SHP77 treated with DMSO at 0.1 percent for 48 hours (cell line): ENCODE measurements at places on chromosomes 5 and 9.
A peak's percentile ranks its signal among the peaks of the same experiment; 100 is the strongest.

GRCh38 chr9:123225374-123225813 lies 43.0 kb downstream of the STRBP start:
- DNase-seq, result no peak

DNA sequence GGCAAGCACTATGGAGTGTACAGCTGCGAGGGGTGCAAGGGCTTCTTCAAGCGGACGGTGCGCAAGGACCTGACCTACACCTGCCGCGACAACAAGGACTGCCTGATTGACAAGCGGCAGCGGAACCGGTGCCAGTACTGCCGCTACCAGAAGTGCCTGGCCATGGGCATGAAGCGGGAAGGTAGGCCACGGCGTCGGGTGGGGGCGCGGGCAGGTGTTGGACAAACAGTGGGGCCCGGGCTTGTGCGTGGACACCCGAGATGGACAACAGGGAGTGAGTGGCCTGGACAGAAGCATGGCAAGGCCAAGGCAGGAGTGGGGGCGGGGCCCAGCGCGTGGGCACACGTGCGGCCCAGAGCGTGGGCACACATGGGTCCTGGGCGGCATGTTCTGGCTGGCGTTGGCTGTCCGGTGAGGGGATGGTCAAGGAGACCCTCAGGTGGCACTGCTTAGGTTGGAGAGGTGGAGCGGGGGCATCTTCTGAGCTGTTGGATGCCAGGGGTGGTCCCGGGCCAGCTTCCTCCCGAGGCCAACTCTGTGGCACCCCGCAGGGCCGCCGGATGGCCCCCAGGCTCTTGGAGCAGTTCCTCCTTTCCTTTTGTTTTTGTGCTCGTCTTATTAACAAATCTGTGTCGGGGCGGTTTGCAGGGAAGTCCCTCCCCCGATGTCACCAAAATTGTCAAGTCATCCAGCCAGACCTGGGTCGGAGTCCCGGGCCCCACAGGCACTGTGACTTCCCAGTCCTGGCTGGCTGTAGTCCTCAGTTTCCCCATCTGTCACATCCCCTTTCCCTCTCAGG lies 82.9 kb downstream of the RXRA start:
- no peak for DNase-seq

- no peak for DNase-seq
Measured at GRCh38 chr5:1480806-1481205, 35.6 kb upstream of the SLC6A3 start.

DNA sequence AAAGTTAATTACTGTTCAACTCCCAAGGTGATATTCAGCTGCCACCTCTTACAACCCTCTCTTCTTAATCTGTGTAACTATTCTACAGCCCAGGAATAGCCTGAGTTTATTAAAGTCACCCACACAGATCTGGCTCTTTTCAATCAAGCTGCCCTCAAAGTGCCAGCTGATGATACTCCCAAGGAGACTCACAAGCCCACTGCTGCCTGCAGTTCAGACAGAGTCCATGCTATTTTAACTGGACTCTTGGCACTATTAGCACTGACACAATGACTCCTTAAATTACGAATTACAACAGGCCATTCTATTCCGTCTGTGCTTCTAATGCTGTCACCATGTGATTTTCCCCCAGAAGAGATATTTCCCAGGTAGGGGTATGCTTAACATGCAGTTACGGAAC lies 26.3 kb downstream of the REEP5 start:
- DNase-seq, result no peak

DNA sequence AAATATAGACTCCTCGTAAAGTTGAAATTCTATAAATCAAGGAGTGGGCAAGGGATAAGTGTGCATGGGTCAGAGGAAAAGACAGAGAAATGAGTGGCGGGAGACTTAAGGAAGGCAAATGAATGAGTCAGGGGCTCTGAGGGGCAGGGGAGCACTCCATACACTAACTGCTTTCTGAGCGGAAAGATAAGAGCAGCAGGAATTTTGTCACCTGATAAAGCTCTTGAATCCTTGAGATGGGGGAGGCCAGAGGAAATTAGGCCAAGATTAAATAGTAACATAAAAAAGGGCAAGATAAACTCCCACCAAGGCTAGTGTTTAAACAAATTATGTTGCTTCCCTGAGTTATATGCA lies 191.0 kb upstream of the S1PR3 start:
- no peak for DNase-seq

DNA sequence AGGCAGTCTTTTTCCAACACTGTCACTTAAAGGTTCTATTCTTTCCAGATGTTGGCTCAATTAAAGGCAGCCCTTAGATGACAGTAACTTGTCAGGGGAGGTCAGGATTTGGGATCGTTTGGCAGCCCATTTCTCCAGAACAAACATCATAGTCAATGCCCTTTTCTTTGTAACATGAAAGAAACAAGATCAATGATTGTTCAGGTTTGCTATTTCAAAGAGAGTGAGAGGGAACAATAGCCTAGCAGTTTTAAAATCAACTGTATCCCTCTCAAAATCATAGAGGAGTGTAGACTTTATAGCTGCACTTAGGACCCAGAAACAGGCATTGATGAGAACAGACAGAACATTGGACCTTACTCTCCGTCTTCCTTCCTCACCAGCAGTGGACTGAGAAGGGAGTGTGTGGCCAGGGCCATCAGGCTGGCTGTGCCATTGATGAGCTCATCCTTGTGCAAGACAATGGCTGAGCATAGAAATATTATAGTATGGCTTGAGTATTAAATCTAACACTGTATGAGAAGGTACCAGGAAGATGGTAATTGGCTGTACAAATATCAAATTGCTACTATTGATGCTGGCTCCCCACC lies 130.0 kb downstream of the PIP5K1B start:
- no peak for DNase-seq

DNA sequence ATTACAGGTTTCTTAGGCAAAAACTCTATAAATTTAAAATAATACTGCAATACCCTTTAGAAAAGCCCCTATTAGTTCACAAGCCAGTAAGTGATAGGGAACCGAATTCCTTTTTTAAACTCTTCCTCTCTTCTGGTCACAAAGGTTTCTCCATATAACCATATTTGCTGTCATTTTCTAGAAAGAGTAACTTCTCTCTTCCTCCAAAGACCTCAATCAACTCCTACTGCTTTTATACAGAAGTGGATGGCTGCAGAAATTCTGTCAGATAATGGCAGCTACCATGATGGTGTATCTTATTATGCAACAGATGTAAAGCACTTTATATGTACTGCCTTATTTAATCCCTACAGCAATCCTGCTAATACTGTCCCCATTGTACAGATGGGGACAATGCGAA lies 6.2 kb downstream of the TUT7 start:
- DNase-seq, result no peak

GRCh38 chr5:39652036-39652435 lies 227.3 kb upstream of the DAB2 start:
- no peak for DNase-seq

DNA sequence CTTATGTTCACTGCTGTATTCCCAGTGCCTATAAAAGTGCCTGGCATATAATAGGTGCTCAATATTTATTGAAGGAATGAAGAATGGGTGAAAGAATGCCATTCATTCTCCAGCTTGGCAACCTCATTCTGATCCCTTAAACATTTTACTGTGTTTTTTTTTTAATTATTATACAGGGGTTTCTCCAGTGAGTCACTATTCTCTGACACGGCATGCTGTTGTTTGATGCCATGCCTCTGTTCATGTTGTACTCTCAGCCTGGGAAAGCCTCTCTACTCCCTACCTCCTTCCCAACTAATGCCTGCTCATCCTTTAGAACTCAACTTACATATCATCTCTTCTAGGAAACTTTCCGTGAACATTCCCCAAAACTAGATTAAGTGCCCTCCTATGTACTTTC lies 70.2 kb upstream of the PHF24 start:
- DNase-seq, result no peak

DNA sequence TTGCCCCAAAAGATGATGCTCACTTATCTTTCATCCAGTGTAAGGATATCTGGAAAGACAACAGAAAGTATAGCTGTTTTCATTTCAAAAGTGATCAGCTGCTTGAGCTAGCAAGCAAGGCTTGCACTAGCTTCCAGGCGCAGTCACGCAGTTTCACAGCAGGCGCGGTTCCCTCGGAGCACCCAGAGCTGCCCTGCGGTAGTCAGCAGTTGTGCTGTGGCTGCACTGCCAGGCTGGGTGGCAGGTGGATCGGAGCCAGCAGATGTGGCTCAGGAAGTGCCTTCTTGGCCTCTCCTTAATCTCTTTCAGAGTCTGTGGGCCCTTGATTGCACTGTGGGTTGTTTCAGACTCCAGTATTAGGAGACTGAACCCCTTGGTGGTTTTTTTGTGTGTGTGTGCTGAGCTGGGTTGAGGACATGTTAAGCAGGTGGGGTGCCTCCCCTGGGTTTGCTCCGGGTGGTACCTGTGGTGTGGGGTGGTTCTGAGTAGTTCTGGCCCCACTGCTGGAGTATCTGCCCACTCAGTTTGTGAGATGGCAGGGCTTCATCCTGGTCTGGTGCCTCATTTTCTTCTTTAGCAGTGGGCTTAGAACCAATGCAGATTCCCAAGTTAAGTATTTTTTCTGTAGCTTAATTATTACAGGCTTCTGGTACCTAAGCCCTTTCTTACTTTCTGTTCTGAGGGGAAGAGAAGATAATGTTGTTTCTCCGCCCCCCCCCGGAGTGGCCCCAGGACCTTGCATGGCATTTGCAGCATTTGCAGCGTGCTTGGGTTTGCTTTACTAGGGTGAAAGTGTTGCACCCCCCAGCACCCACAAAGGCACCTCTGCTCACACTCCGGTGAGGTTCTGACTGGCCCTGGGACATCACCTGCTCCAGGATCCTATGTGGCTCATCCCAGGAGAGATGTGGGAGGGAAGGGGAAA lies 16.4 kb downstream of the TENT4A start:
- DNase-seq, result no peak

DNA sequence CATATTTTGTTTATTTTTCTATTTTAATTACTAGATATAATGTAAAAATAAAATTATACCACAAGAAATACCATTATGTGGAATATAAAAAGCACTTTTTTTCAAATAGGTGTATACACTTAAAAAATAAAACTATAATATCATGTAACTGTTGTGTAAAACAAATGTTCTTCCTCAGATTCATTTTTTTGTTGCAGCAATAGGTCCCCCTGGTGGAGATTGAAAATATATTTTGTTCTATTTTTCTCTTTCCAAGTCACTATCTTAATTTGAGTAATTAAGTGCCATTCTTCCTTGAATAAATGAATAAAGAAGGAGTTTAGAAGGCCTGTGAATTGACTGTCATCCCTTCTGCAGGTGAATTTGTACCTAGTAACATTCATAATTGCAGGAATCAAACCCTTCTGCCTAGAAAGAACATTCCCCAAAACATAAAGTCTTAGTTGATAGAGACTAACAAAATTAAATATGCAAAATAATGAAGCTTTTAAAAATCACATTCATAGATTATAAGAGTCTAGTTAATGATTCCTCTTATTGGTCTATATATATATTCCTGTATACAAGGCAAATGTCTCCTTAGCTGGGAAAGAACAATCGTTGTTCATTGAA lies 23.4 kb downstream of the CETN3 start:
- no peak for DNase-seq

DNA sequence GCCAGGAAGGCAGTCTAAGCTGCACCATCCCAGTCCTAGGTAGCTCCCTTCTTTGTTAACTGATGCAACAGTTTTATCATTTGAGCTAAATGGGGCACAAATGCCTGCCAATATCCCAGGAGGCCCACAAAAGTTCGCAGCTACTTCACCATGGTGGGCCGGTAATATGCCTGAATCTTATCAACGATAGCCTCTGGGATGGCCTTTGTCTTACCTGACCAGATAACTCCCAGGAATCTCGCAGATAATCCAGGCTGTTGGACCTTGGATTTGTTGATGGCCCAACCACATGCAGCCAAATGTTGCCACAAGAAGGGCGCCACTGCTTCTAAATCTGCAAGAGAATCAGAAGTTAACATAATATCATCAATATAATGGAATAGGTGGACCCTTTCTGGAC lies 83.8 kb upstream of the ATP10B start:
- no peak for DNase-seq

GRCh38 chr9:96423985-96424336 lies 5.8 kb upstream of the ZNF367 start:
- DNase-seq, result no peak

DNA sequence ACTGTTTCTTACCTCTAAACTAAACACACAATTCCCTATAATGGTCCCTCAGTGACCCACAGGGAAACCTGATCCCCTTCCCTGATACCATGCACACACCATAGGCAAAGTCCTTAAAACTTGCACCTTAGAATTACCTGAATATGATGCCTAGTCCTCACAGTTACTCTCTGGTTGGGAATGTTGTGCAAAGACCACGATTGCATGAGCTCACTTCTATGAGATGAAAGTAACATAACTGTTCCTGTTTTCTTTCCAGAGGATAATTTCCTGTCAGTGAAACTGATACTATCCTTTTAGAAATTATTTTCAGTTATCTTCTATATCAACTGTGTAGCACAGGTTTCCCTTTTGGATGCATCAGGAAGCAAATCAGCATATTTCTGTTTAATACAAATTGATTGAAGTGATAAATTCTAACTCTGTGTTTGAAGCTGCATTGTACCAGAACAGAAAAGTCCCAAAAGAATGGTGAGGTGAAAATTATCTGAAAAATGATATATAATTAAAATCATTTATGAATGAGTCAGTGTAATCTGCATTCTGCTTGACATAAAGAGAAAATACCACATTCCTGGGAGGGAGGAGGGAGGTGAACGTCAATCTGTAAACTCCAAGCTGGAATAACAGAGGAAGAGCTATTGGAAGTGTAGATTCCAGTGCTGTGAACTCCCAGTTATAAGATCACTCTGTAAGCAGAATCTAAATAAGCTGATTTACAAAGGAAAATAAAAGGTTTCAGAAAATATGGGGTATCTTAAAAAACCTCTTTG lies 51.2 kb upstream of the TNFAIP8 start:
- DNase-seq, result no peak

DNA sequence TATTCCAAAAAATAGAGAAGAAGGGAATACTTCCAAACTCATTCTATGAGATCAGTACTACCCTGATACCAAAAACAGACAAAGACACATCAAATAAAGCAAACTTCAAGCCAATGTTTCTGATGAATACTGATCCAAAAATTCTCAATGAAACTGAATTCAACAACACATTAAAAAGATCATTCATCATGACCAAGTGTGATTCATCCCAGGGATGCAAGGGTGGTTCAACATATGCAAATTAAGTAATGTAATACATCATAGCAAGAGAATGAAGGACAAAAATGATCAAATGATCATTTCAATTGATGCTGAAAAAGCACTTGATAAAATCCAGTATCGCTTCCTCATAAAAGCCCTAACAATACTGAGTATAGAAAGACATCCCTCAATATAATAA lies 4.9 kb upstream of the RCL1 start:
- no peak for DNase-seq

DNA sequence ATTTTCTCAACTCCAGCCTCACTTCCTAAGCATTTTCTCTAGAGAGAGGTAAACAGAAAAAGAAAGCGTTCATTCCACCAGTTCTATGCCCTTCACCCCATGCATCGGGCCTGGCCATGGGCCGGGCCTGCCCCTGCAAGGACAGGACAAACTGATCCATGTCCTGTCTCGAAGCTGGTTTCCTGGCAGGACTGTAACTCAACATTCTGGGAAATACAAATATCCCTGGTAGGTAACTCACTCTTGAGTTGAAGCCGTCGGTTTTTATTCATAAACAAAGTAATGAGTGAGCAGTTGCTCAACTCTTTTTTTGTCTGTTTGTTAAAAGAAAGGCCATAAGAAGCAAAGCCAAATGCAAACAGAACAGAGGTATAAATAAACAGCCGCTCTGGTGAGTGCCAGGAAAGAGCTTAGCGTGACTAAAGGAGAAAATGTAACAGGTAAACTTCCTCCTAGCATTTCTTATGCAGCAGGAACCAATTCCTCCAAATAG lies 64.4 kb upstream of the DNAH5 start:
- DNase-seq, result peak; percentile 82
